Cardiac septum (tissue), 1 donor: ENCODE measurements at places on chromosomes 6 and 20. TPM values are rescaled to one million over a fixed set of nuclear protein-coding genes. Genes with fewer than 3 reads are reported as not detected.

The TINAG gene
- 0.70 TPM for total RNA-seq

- DNase-seq = no peak
These were observed 4.5 kb upstream of the SPDEF start for GRCh38 chr6:34560366-34561226.

DNA sequence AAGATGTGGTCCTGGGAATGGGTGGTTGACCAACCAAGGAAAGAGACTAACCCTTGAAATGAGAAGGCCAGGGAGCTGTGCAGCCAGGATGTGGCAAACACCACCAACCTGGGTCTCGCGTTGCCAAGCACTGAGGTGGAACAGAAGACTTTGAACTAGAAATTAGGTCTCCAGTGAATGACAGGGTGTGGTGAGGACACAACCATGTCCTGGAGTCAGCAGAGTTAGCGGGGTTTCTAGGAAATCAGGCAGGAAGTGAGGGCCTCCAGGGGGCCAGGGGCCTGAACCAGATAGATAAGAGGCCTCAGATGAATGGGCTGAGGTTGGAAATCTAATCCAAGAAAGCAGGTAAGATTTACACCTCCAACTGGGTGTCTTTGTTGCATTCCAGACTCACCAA lies 353.3 kb upstream of the ARID1B start:
- no peak for DNase-seq

GRCh38 chr6:129411092-129411491 lies 298.9 kb downstream of the ARHGAP18 start:
- no peak for DNase-seq

GRCh38 chr20:59985864-59986263 lies 27.6 kb downstream of the CDH26 start:
- DNase-seq = no peak
